Left ventricle myocardium superior (tissue), 1 donor: ENCODE measurements at places on chromosomes 5 and 9. TPM values are rescaled to one million over a fixed set of nuclear protein-coding genes. Genes with fewer than 3 reads are reported as not detected.

- DNase-seq: no peak
Observed at GRCh38 chr9:87569008-87569509, 71.4 kb downstream of the DAPK1 start.

DNA sequence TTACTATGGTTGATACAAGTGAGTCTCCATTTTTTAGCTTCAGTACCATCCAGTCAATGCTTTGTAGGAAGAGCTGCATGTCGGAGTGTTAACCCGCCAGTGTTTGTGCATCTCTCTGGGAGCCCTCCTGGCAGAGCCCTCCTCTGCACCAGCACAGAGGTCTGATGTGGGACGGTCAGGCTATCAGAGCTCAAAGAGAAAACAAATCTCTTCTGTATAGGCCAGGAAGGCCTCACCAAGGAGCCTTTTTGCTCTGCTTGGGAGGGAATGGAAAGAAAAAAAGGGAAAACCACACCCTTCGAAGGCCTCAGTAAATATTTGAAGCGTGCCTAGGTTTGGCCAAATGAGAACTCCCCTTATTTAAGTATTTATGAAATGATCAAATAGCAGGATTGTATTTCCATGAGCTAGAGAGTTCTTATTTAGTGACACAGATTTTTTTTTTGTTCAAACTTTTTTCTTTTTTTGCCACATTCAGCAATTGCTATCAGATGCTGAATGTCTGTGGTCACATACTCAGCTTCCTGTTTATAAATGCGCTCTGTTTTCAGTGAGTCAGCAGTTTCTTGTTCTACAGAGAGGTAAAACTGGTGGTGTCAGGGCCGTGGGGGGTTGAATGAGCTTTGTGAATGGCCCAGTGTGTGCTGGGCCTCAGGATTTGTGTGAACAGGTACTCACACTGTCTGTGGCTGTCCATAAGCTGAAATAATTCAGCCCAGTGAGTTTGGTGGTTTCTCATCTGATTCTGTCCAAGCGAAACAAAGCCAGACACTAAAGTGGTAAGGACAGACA is 226.6 kb downstream of the SNX18 start:
- DNase-seq: no peak

DNA sequence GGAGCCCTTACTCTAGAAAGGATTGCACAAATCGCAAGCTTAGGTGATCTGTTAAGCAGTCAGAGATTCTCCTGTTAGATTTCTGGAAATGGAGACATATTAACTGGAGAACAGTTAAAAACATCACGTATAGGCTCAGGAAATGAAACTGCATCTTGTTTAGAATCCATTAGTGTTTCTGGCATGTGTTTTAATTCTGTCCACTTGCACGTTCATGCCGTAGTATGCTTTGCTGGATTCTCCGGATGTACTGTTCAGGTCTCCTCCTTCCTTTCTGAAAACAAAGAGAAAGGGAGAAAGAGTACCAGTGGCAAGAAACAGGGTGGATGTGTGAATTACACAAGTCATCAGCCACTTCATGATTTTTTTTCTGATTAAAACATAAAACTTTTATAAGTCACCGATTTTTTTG is 2.5 kb upstream of the RGMB start:
- no peak for DNase-seq

DNA sequence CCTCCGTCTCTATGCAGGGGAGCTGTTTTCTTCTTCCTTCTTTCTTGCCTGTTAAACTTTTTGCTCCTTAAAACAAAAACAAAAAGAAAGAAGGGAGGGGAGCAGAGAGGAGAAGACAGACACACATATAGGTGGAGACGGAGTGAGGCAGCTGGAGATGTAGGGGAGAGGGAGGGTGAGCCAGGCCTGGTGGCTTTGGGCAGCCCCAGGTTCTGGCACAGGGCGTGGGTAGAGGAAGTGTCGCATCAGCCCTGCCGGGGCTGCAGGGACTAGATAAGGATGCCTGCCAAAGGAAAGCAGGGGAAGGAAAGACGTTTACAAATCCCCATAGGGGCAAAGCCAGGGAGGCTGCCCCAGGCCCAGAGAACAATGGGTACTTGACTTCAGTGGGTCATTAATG is 38.7 kb upstream of the PTGS1 start:
- no peak for DNase-seq

- no peak for DNase-seq
Observed at GRCh38 chr5:10576121-10576789, 12.4 kb downstream of the ANKRD33B start.

The IRX1 gene
- total RNA-seq: not detected
